ENCODE measurements at places on chromosomes 2 and 18.

DNA sequence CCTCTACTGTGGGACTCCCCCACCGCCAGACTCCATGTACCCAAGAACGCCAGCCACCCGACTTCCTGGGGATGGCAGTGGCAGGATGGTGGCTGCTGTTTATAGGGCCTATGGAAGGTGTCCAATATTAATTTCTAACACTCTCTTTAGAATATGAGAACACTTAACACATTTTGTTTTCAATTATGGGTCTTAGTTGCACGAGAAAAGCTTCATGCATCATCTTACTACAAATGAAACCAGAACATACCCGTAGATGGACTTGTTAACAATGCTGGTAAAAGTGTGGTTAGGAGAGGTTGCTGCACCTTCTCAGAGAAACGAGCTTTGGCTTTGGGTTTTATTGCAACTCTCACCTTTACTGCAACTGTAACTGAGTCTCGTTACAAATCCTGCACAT is 335.6 kb upstream of the ID2 start:
- DNase-seq = no peak

GRCh38 chr18:62505669-62506494 is 16.9 kb upstream of the ZCCHC2 start:
- DNase-seq = no peak

DNA sequence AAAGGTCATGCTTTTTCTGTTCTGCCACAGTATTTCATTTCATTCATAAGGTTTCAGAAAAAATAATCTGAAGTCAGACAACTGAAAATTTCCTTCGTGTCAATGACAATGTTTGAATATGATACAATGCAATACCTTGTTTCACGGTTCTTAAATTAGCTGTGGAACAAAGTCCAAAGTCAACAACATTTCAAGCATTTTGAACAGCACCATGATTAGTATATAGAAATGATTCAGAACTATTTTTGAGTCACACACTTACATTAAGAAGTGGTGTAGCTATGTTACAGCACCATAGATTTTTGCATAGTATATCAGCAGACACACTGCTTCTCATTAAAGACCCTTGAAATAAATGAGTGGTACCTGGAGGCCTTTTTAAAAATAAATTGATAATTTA is 178.3 kb upstream of the DSEL start:
- no peak for DNase-seq

DNA sequence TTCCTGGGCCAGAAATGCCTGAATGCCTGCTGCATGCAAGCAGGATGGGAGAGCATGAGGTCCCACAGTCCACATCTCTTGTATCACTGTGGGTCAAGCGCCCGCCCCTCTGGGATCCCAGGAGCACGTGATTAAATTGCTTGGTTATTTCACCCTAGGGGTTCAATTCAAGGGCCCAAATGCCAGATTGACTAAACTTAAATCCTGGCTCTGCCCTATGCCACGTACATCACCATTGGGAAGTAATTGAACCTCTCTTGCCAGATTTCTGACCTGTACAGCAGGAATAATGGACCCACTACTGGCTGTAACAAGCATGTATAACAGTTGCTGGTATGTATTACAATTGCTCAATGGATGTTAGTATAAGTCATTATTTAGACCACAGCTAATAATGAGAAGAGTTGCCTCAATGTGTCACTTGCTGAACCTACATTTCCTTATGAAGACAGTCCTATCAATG is 19.9 kb downstream of the FHL2 start:
- no peak for DNase-seq

DNA sequence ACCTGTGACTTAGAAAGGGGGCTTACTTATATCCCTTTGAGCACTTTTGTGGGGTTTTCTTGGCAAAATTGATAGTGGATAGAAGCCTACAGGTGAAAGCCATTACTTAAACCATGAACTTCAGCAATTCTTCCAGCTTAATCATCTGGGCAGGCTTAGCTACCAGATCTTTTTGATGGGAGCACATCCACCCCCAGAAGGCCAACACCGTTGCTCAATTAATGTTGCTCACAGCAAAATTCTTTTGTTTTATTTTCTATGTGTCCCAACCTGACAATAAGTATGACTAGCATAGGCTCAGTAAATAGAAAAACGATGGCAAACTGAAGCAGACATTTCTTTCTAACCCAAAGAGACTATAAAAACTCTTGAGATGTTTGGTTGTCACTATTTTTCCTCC is 269.4 kb upstream of the TCF4 start:
- DNase-seq = no peak

DNA sequence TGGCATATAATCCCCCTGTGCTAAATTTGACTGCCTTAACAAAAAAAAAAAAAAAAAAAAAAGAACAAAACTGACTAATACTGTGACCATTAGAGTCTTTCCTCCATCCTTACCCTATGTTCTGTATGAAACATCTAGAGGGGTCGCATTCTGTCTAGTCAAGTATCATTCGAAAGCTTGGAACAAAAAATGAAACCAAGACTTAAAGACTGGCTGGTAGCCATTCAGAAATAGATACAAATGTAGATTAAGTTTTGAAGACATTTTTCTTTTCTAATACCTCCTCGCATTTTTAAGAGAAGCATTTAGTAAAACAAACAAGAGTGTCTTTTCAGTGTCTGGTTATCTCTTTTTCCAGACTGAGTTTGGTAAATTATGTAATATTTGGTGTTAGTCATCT is 66.7 kb downstream of the SPATS2L start:
- DNase-seq = no peak

DNA sequence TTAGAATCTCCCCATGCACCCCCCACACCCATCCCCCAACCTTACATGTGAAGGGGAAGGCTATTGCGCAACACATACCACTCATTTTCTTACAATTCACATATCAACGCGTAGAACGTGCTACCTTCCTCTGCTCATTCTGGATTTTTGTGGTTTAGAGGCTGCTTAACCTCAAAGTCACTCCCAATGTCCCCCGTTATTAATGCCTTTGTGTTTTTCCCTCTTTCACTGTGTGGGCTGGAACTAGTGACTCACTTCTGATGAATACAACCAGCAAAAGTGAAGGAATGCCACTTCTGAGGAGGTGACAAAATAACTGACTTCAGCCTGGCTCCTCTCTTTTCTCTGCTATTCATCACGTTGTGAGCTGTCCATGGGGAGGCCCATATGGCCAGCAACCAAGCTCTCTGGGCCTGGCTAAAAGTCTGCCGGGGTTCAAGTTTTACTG is 342.5 kb upstream of the NXPH2 start:
- no peak for DNase-seq

GRCh38 chr18:43886341-43886740 is 609.1 kb upstream of the SYT4 start:
- no peak for DNase-seq

DNA sequence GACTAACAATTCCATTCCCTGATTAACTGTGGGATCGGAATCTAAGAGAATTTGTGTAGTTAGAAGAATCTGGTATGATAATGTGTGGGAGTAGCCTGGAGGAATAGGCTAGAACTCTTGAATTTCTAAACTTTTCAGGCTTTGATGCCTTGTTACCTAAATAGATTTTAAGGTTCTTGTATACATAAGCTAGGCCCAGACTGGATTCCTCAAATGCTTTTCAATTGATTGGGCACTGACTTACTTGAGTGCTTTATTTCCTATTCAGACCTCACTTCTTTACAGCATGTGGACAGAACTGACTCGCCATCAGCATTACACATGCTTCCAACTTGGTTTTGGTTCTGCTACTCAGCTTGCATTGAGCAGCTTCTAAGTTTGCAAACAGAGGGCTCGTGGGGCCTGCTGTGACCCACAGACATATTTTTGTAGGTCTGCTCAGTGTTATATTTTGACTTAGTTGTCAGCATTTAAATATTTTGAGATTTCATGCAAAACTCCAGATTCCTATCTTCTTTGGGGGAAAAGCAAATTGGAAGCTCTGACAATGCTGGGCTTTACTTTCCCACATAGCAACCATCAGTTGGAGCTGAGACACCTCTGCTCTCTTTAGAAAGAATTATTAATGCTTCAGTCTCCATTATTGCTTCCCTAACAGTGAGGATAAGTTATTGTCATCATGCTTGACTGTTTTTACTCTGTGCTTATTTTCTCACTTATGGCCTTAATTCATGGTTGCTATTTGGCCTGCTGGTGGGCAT is 5.7 kb downstream of the PARD3B start:
- DNase-seq = no peak

- DNase-seq = no peak
These were observed 4.2 kb upstream of the POU3F3 start for GRCh38 chr2:104849618-104850141.

DNA sequence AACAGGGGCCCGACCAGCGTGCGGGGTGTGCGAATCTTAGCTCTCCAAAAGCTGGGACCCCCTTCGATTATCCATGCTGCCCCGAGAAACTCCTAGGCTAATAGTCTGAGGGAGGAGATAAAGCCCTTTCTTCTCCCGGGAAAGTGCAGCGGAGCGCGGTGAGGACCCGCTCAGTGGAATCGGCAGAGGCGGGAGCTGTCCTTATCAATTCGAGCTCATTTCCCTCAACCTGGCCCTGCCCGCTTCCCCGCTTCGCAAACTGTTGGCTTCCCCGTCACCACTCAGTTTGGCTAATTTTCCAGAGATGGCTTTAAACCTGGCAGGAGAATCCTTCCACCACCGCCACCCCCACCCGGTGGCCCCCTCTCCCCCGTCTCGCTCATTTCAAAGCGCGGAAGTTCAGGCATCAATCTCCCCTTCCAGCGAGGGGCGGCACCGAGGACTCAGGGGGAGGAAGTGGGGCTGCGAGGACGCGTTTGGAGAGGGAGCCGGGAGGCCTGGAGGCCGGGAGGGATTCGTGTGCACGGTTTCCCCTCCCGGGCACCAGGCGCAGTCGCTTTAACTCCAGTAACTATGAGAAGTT is 1.6 kb downstream of the KLHL14 start:
- no peak for DNase-seq

DNA sequence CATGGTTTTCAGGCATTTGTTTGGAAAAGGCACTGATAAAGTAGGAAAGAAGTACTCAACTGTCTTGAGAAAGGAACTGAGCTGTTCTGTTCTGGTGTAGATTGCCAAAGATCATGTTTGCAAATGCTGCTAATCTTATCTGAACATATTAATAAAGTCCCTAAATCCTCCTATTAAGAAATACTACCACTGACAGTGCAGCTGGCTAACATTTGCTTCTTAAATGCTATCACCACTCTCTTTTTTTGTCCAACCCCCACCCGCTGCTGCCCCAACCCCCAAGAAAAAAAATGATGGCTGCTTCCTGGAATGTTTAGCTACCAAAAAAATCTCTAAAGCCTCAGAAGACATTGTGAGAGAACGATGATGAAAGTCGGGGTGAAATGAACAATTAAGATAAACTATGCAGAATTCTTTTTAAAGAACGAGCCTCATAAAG is 130.7 kb downstream of the CCBE1 start:
- no peak for DNase-seq

DNA sequence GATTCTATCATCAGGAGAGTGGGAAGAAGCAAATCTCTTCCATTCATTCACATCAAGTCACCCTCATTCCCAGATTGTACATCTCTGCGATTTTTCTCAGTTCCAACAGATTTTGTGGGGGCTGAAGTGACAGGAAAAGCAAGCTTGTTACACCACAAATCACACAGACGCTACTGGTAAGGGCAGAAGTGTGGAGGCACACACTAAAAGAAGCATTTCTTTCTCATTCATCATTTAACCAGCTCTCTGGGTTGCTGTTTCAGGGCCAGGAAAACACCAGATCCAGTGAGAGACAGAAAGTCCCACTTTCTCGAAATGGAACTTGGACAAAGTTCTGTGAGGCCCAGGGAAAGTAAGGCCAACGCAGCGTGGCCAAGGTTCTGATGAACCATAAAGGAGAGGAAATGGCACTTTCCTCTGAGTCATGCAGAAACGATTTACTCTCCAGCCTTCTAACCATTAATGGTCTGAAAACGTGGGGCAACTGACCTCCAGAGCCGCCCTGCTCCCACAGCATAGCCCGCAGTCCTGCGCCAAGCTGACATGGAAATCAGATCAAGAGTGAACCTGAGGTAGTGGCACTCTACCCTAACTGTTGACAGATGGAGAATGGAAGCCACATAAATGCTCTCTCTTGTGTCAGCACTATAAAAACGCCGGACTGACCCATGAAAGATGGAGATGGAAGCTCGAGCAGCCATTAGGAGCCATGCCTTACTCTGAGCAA is 191.0 kb downstream of the C1D start:
- no peak for DNase-seq

DNA sequence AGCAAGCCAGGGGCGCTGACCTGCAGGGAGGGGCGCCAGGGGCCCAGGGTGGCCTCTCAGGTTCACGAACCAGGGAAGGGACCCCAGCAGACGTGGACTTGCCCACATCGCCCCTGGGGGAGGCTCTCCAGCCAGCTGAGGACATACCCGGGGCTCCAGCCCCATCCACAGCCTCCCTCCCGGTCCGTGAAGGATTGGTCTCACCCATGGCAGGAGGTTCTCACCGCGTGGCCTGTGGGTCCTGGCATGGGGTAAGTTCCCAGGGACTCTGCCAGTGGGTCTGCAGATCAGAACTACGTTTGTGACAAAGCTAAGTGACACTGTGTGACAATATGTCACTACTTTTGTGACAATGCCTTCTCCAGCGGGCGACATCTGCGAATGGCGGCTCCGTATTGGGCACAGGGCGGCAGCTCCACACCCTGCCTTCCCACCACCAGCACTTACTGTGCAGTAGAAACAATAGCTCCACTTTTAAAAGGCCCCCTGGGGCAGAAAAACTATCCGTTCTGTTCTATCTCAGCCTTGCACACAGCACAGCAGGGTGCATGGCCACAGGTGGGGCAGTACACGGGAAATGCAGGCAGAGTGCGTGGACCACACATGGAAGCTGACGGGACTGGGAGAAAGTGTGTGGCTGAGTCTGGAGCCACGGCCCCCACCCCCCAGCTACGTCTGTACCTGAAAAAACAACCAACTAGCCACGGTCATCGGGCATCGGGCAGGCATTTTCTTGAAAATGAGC is 65.2 kb upstream of the CTDP1 start:
- DNase-seq = no peak

- DNase-seq = no peak
These were observed 21.5 kb upstream of the ZNF532 start for GRCh38 chr18:58842978-58843687.

DNA sequence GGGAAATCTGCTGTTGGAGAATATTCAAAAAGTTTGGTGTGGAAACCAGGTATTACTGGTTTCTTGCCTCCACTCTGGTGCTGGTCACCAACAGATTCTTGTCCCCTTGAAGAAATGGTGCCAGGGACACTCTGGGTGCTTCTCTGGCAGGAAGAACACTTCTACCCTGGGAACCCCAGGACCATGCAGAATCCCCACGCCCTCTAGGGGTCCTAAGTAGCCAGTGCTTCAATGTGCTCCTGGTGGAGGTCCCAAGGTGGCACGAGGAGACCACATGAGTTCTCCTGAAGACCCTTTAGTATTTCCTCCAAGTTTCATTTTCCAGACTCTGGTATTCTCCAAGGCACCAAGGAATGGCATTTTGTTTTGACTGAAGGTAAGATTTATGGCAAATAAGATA is 380.6 kb downstream of the TSN start:
- peak; percentile 37 for DNase-seq

Data from iPS DF 6.9 (cell line).